ENCODE measurements at places on chromosomes 12 and 14.

DNA sequence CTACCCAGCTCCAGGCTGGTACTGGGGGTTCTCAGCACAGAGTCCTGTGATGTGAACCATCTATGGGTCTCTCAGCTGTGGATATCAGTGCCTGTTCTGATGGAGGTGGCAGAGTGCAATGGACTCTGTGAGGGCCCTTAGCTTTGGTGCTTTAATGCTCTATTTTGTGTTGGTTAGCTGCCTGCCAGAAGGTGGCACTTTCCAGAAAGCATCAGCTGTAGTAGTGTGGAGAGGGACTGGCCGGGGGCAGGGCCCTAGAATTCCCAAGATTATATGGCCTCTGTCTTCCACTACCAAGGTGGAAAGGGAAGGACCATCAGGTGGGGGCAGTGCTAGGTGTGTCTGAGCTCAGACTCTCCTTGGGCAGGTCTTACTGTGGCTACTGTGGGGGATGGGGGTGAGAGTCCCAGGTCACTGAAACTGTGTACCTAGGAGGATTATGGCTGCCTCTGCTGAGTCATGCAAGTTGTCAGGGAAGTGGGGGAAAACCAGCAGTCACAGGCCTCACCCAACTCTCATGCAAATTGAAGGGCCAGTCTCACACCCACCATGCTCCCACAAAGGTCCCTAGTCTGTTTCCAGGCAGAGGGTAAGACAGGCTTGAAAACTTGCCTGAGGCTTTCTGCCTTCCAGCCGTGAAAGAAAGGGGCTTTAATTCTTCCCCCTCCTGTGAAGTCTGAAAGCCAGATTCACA is 878.1 kb downstream of the C12orf50 start:
- DNase-seq = no peak

- no peak for DNase-seq
Measured at GRCh38 chr12:61302282-61302681, 957.9 kb upstream of the USP15 start.

- DNase-seq = no peak
Measured at GRCh38 chr14:70442750-70443149, 9.2 kb upstream of the ADAM21 start.

GRCh38 chr14:74583689-74584434 is 28.2 kb downstream of the LTBP2 start:
- no peak for DNase-seq

GRCh38 chr12:5497329-5498053 is 65.6 kb downstream of the NTF3 start:
- no peak for DNase-seq

Data from T-cell (primary cell).